ENCODE measurements at places on chromosomes 12 and 14.

DNA sequence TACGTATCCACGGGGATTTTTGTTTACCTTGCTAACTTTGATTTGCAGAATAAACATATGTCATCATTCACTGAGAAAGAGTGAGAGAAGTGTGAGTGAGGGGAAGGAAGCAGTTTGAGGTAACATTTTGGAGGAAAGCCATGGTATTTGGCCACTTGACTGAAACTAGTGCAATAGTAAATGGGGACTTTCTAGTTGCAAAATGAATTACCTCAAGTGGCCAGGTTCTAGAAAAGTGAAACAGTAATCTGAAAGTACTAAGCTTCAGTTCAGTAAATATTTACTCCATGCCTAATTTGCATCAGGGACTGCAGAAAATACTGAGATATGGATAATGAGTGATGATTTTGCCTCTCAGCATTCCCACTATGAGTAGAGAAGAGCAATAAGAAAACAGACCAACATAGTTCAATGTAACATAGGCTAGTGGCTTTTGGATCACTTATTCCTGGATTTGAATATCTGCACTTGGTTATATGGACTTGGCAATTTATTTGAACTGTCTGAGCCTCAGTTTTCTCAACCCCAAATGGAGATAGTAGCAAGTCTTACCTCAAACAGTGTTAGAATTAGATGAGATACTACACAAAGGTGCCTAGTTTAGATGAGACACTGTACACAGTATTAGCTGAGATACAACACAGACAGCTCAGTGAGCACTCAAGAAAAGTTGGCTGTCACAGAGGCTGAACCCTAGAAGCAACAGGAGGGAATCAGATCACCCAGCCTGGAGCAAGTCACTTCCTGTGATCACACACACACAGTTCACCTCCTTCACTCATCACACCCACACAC, 439.1 kb downstream of the NPAS3 start:
- no peak for DNase-seq

DNA sequence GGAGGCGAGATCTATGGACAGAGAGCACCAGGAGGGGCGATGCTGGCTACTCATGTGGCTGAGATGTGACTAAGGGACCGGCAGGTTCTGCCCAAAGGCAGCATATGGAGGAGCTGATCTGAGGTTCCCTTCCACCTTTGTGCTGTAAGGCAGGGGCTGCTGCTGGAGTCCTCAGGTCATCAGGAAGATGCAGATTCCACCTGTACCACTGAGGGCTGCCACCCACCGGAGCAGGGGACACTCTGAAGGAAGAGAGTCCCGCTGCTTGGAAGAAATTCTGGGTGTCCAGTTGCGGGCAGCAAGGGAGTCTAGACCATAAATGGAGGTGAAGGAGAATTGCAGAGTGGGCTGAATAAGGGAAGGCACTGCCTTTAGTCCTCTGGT, 55.3 kb downstream of the PLEKHG3 start:
- no peak for DNase-seq

GRCh38 chr14:88904864-88905263, 80.4 kb downstream of the TTC8 start:
- DNase-seq: peak; percentile 36

GRCh38 chr14:53542732-53543131, 389.6 kb upstream of the DDHD1 start:
- DNase-seq: peak; percentile 12

DNA sequence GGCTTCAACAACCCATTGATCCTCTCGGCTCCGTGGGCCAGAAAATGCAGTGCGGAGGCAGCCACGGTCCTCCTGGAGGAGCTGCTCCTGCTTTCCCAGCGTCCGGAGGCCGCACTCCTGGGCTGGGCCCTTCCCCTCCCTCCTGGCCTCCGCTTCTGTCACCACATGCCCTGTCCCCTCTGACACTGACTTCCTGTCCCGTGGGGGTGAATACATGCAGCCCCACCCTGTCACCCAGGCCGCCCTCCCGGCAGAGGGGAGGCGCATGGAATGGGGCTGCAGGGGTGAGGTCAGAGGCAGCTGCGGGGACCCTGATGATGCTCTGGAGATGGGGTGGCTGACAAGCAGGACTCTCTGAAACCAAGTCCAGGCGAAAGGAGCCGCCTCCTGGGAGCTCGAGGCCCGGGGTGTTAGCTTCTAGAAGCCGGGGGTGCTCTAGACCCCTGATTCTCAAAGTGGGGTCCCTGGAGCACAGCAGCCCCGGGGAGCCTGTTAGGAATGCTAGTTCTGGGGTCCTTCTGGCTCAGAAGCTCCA, 32.2 kb downstream of the NOC4L start:
- no peak for DNase-seq

- DNase-seq: no peak
These were observed 253.0 kb downstream of the KTN1 start for GRCh38 chr14:55832974-55833373.

DNA sequence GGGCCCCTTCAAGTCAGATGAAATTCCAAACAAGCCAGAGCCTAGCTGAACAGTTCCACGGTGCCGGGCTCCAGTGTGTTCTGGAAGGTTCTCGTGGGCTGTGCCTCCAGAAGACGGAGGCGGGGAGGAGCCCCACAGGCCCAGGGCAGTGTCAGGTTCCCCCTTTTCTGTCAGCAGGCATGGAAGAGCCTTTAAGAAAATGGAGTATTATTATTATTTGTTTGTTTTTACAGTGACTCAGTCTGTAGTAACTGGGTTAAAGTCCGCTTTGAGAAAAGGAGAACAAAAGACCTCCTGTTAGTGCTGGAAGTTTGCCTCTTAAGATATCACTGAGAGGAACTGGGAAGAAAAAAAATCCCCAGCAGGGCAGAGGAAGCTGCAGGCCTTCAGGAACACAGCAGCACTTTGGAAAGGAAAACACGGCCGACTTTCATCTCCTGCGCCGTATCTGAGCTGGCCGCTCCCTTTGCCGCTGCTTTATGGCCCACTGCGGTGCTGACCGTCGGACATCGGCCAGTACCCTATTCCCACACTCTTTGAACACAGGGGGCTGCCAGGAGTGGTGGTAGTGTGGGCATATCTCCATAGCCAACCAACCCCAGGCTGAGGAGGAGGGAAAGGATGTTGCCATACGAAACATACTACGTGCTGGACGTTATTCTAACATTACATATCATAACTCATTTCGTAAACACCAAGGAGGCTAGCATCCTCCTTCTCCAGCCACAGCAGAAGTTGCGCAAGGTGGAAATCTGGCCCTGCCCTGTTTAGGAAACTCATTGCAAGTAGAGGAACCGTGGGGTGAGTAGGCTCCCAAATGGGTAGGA, 194.0 kb downstream of the ZFP36L1 start:
- no peak for DNase-seq

GRCh38 chr12:1638203-1638602, 9.2 kb downstream of the WNT5B start:
- DNase-seq: no peak

- no peak for DNase-seq
These were observed 5.0 kb upstream of the NUBPL start for GRCh38 chr14:31556191-31556590.

DNA sequence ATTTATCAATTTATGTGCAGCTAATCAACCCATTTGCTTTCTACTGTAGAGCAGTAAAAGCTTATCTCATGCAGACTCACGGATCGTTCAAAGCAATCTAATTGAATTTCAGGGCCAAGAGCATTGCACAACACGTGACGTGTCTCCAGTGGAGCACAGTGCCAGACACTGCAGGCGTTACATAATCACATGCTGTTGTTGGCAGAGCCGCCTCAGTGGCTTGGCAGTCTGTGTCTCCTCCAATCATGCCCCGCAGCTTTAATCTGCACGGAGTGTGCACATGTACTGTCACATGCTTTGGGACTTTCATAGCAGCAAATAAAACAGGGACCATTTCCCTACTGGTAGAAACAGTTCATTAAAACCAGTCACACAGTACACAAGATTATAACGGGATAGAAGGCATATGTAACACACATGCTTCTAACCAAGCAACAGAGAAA, 309.3 kb downstream of the ITPR2 start:
- peak; percentile 80 for DNase-seq

Data from BE2C (cell line).